ENCODE measurements at places on chromosomes 3 and 15. TPM values are rescaled to one million over a fixed set of nuclear protein-coding genes. Genes with fewer than 3 reads are reported as not detected.

Gene SLC12A8
- total RNA-seq = 4.1 TPM

Gene NPRL2
- total RNA-seq = 21.0 TPM

Gene MAN2A2
- 59.7 TPM for total RNA-seq

Gene ADAMTS17
- 2.8 TPM for total RNA-seq

Gene GOLGA8S
- 0.42 TPM for total RNA-seq

Gene ALG1L2
- not detected for total RNA-seq

Gene MASP1
- 1.9 TPM for total RNA-seq

Gene CRYGS
- total RNA-seq = 4.4 TPM

Gene PODXL2
- 2.8 TPM for total RNA-seq

Gene SCAMP5
- 1.5 TPM for total RNA-seq

Gene TERC
- total RNA-seq = 126 TPM

Gene ESYT3
- 7.1 TPM for total RNA-seq

Gene SPG21
- 64.7 TPM for total RNA-seq

Gene TIMP4
- total RNA-seq = 73.9 TPM

Gene CCDC39
- total RNA-seq = not detected

Gene GRAMD2A
- 0.85 TPM for total RNA-seq

Gene CPNE9
- total RNA-seq = not detected

Gene ASB14
- total RNA-seq = not detected

Measured in thoracic aorta (tissue), 2 donors.